ENCODE measurements at places on chromosomes 3 and 15.

GRCh38 chr3:81658322-81658997 lies 103.0 kb downstream of the GBE1 start:
- no peak for DNase-seq

GRCh38 chr3:17258823-17259436 lies 374.2 kb downstream of the PLCL2 start:
- peak; percentile 29 for DNase-seq

- no peak for DNase-seq
Observed at GRCh38 chr3:150757364-150757763, 5.6 kb downstream of the SIAH2 start.

DNA sequence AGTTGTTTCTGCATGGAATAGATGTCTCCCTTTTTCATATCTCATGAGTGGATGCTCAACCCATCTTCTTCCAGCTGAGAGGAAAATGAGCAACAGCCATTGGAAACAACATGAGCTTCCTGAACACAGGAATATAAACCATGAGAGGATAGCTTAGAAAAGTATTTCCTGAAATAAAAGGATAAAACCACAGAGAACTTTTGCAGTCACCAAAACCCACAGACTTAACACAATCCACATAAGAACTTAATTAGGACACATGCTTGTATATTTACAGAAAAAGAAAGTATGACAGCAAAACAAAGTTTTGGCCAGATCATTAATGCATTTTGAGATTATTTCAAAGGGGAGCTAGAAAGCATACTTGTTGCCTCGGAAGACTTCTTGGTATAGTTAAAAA lies 180.5 kb upstream of the RASGRP1 start:
- no peak for DNase-seq

- DNase-seq = no peak
Observed at GRCh38 chr15:55683376-55683775, 59.6 kb downstream of the PRTG start.

- peak; percentile 76 for DNase-seq
Observed at GRCh38 chr3:42749753-42750231, 23.3 kb downstream of the CCDC13 start.

DNA sequence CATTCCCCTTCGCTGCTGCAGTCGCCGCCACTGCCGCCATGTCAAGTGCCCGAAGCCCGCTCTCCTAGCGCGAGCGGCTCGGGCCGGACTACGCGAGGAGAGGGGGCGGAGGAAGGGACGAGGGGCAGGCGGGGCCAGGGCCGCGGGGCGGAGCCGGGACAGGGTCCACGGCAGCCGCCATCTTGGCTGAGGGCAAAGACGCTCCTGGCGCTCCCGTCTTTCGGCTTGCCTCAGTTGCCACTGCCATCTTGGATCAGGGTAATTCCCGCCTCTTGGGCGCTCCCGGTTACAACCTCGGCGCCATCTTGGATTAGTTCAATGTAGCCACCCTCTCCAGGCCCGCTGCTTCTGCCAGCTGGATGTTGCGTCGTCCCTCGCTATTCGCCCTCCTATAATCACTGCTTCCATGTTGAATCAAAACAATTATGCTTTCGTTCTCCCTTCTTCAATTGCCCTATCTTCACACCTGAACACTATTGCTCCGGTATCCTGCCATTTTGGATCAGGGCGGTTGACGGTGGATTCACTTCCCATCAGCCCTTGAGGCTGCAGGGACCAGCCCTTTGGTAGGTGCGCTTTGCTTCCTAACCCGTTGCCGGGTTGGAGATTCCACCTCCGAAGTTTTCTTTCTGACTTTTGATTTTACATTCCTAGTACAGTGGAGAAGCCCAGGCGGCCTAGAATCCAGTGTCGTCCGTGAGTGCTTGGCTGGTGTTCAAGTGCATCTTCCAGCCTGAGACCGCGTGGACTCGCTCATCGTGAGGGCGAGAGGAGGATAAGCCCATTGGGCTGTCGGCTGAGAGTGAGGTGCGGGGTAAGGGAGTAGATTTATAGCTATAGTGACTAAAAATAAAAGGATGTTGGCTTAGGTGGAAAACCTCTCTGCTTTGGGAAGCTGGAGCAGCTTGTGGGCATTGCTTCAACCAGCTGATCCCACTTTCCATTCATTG lies at the start of gene HACD2:
TSS of gene HACD2 (minus strand) at position 66 of the 950 bp plus-strand sequence. CDS start at position 40, 26 bp downstream.
- peak; percentile 99 for DNase-seq

DNA sequence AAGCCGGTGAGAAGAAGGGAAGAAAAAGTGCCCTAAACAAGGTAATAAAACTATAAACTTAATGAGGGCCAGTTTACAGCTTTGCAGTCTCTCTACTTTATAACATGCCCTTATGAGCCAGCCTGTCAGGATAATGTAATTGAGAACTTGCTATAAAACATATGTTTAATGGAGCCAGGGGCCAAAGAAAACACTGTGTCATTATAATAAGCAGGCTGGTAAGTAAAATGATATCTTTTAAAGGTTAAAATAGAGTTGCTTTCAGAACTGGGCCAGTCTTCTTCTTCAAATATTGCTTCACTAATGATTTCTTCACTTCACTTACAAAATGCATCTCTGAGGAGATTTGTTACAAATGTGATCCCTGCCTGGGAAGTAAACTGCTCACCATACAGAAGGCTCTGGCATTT lies 192.5 kb downstream of the SHOX2 start:
- no peak for DNase-seq

DNA sequence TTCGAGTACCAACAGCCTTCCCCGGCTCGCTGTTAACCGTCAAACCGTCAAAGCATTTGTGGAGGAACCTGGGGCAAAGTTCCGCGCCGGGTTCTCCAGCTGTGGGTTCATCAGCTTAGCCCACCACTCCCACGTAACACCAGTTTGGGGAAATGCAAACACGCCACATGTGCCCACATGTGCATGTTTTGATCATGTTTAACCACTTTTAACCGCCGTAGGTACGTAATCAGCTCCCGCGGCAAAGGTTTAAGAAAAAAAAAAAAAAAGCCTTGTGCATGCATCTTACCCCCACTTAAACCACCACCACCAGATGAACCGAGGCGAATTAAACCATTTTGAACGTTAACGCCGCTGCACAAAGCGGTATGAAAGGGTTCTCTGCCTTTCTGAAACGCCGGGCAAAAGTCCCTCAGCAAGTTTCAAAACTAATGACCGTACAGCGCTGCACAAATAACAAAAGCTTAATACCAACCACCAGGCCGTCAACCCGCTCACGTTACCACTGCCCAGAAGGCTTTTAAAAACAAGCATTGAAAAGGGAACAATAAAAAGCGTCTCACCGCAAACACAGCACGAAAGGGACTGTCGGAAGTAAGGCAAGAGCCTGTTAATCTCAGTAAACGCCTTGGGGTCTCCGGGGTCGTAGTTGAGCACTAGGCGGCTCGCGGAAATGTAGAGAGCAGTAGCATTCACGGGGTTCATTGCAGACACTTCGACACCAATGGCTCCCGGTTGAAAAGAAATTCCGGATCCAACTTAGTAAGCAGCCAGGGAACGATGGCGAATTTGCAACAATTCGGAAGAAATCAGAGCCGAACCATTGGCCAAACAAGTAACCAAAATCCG lies 1.5 kb downstream of the MSL2 start:
- DNase-seq = peak; percentile 25

- DNase-seq = no peak
Observed at GRCh38 chr3:11165476-11165875, 11.2 kb downstream of the HRH1 start.

DNA sequence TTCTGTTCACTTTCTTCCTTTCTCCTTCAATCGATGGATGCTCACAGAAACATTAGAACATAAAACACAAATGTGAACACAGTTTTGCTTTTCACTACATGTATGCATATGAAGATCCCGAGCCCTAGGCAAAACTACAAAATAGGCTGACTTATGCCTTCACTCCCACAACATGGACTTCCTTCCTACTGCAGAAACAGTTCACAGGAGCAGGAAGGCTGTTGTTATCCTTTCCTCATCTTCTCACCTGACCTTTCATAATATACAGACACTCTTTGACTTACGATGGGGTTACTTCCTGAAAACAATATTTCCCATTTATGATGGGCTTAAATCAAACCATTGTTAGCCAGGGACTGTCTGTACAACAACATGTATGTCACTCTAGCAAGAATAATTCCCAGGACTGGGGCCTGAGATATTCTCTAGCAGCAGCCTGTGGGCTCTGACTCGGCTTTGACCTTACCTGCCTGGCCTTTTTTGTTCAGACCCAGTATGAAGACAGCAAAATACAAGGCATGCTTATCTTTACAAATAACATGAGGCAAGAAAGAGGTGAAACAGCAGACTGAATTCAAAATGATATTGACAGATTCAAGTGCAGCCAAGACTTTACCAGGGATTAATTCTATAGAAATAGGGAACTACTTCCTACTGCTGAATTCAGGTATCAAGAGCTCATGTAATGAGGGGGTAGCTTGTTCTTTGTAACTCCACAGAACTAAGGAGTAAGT lies 51.8 kb upstream of the PLXND1 start:
- no peak for DNase-seq

GRCh38 chr15:90451053-90451850 lies 63.2 kb downstream of the IQGAP1 start:
- DNase-seq = no peak

GRCh38 chr3:187743195-187744141 lies 1.8 kb downstream of the BCL6 start:
- DNase-seq = peak; percentile 52

- DNase-seq = no peak
Observed at GRCh38 chr3:117557464-117558090, 848.0 kb downstream of the TUSC7 start.

DNA sequence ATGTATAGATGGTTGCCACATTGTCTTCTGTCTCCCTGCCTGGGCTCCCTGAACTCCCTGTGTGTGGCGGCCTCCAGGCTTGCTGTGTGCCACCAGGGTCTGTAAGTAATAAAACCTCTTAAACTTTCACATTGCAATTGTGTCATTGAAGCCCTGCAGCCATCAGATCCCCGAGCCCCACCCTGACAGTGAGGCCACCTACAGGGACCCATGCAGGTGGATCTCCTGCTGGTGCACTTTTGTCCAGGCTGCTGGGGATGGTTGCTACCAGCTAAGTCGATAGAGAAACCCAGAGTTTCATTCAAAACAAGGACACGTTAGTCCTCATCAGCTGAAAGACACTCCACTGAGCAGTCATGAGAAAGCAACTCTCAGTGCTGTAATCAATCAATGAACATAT lies 133.6 kb upstream of the PRICKLE2 start:
- no peak for DNase-seq

DNA sequence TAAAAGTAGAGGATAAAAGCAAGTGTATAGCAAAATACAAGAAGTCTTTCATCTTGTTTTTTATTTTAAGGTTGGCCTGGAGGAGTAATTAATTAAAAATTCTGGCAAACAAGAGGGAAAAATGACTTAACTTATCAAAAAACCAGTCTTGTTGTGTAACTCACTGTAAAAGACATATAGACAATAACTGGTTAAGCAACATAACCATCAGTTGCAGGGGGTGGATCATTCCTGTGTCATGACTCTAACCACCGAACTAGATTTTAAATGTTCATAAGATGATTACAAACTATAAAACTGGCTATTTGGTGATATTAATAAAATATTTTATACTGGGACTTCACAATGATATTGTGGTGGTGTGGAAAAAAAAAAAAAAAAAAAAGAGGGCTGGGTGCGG lies 130.6 kb downstream of the STAG1 start:
- no peak for DNase-seq

DNA sequence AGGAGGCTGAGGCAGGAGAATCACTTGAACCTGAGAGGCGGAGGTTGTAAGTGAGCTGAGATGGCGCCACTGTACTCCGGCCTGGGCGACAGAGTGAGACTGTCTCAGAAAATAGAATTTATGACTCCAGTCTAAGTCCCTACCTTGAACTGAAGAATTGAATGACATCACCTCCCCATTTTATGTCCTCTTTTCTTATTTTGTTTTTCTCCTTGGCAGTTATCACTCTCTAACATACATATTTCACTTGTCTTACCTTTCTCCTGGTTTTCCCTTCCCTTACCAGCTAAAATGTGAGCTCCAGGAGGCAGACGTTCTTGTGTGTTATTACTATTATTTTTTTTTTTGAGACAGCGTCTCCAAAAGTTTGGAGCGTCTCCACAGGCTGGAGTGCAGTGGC lies 7.6 kb downstream of the TATDN2 start:
- DNase-seq = no peak

DNA sequence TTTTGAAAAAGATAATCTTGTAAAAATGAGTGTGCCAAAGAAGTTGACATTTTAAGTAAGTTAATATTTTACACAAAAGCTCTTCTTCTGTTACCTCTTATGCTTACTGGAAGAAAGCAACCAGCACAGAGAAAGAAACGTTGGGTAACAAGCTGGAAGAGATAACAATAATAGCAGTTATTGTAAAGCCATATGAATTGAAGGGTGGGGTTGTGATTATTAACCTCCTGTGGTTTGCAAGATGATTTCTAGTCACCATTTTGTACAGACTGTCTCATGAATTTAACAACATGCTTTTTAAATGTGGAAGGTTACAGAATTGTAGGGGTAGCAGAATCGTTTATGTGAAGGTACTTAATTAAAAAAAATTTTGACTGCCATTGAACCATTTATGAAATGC lies 9.2 kb downstream of the RAP2B start:
- no peak for DNase-seq

DNA sequence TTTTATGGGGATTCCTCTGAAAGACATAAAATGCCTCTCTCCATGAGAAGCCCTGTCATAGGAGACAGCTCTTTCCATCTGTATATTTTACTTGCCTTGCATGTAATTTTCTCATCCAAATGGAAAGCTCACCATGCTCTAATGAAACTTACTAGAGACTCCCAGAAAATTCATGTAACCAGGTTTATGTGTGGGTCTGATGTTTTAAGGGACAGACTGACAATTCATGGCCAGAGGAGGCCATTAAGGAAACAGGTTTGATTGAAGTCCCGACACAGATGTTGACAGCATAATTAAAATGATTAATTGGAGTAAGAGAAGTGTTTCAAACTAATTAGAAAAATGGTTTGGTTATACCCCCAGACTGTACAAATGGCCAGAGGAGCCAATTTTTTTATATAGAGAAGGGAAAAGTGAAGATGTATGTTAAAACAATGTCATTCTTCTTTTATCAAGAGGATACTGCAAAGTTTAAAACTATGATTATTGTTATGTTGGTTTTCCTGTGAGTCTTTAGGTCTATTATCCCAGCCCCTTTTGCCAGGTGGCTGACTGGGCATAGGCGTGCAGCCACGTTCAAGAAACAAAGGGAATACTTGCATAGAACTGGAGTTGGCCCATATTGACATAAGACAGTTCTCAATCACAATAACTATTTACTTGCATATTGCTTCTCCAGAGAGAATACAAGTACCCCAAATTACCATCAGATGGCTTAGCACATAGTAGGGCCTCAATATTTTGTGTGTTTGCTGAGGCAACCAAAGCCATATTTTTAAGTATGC lies 64.8 kb downstream of the RBMS3 start:
- DNase-seq = no peak
